ENCODE measurements at places on chromosomes 4 and X. TPM values are rescaled to one million over a fixed set of nuclear protein-coding genes. Genes with fewer than 3 reads are reported as not detected.

DNA sequence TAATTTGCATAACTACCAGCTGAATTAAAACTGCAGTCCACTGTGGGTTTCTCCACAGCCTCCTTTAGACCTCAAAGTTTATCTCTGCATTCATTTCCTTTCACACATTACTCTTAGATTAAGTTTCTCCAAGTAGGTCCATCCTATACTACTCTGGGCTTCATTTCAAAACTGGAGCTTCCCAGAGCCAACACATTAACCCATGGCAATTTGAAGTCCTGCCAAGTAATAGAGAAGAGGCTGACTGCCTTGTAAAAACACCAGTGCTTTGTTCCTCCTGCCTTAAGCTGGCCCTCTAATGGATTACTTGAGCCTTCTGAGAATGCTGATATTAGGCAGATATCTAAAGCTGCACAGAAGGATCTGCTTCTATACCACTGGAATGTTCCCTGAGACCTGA, 997.2 kb upstream of the SLIT2 start:
- no peak for DNase-seq

- DNase-seq = no peak
Measured at GRCh38 chr4:78578674-78579425, 27.3 kb downstream of the ANXA3 start.

GRCh38 chr4:153748378-153748777, 11.4 kb downstream of the RNF175 start:
- peak; percentile 6 for DNase-seq

GRCh38 chrX:17520016-17520615, 145.1 kb downstream of the NHS start:
- DNase-seq = no peak

Gene TCEAL7
- 86.6 TPM for total RNA-seq

Gene UBA6
- 127 TPM for total RNA-seq

Gene PTTG2
- not detected for total RNA-seq

DNA sequence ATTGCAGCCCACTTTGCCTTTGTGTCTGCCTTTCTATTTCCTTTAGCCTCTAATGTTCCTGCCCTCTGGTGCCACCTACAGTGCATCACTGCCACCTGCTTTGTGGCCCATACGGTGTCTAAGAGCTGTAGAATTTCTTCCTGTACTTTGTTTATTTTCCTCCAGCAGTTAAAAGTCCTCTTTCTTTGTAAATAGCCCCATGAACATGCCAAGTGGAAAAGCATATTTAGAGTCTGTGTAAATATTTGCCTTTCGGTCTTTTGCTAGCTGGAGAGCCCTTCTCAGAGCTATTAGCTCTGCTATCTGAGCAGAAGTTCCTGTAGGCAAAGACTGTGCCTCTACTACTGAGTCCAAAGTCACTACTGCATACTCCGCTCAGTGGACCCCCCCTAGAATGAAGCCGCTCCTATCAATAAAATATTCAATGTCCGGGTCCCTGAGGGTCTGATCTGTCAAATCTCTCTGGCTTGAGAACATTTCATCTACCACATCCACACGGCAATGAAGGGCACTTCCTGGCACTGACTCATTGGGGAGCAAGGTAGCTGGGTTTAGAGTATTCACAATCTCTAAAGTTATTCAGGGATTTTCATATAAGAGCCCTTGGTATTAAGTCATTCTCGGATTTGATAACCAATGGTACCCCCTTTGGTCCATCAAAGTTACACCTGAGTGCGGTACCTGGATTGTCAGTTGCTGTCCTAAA, 36.3 kb downstream of the SULT1E1 start:
- no peak for DNase-seq

Gene DCAF4L1
- under 0.01 TPM for total RNA-seq

- DNase-seq = no peak
Measured at GRCh38 chr4:183821076-183821853, 83.8 kb upstream of the STOX2 start.

DNA sequence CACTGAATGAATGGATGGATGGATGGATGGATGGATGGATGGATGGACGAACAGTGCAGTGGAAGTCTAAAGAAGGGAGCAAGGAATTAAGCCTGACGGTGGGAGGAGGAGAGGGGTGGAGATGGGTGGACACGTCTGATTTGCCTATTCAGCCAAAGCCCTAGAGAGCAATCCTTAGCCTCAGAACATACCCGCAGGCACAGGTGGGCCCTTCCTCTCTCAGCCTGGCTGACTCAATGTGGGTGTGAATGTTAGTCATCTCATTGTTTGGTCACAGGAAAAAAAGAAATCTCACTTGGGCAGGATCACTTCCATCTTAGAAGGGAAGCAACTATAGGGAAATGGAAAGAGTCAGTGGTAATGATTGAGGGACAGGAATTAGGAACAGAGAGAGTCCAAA, 165.9 kb downstream of the PJA1 start:
- DNase-seq = no peak

DNA sequence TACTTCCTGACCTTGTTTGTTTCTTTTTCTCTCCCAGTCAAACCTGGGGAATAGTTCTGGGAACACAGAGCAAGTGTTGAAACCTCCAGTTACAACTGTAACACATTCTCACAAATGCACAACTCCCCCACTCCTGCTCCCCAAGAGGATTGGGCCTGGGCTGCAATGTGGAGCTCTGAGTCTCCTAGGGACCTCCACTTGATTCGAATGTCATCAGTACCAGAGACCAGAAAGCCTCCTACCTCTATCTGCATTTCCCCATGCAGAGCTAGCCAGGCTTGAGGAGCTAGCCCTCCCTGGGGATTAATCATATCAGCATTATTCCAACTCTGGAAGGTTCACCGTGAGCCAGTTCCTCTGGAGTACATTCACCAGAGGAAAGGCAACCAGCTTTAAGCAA, 41.7 kb upstream of the CITED1 start:
- DNase-seq = no peak

Gene PNMA3
- total RNA-seq = 11.5 TPM

GRCh38 chr4:152735396-152735859, 44.1 kb downstream of the TIGD4 start:
- DNase-seq = no peak

DNA sequence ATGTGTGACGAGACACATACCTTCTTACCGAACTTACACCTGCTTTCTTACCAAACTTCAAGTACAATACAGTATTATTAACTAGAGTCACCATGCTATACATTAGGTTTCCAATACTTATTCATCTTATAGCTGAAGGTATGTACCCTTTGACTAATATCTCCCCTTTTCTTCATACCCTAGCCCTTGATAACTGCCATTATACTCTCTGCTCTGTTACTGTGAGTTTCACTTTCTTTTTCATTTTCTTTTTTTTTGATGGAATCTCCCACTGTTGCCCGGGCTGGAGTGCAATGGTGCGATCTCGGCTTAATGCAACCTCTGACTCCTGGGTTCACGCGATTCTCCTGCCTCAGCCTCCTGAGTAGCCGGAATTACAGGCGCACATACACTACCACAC, 3.4 kb upstream of the PNMA5 start:
- DNase-seq = no peak

DNA sequence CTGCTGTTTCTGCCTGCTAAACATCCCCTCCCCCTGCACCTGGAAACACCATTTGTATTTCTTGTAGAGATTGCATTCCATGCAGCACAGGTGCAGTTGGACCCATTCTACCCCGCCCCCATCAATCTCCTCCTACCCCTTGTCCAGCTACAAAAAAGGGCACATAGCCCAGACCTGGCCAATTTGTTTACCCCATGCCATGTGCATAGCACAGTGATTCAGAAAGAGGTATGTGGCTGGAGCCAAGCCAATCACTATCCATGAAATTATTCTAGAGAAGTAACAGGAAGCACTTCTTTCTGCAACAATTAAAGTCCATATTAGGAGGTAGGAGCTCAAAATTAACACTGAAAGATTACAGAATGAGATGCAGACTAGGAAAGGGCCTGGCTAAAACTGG, 20.2 kb upstream of the TMEM184C start:
- no peak for DNase-seq

GRCh38 chrX:109346491-109346890, 135.4 kb downstream of the GUCY2F start:
- no peak for DNase-seq

Gene ZXDA
- total RNA-seq = 32.0 TPM

GRCh38 chrX:130916636-130917422, 13.8 kb upstream of the ENOX2 start:
- peak; percentile 1 for DNase-seq

DNA sequence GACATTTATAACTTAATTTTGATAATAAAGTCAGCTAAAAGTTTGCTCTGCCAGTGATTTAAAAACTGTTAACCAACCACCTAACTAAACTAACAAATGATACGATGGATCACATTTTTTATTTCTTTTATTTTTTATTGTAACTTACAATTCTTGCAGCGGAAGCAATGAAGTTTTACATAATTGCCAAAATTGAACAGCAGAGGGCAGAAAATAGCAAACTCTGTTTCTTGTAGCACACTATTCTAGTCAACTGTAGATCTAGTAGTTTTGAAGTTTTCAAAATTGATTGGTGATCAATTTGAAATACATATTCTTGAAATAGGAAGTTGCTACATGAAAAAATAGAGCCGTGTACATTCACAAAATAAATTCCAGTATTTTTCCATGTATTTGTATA, 2.8 kb upstream of the GRIA2 start:
- DNase-seq = no peak

Gene GAGE12H
- total RNA-seq = not detected

DNA sequence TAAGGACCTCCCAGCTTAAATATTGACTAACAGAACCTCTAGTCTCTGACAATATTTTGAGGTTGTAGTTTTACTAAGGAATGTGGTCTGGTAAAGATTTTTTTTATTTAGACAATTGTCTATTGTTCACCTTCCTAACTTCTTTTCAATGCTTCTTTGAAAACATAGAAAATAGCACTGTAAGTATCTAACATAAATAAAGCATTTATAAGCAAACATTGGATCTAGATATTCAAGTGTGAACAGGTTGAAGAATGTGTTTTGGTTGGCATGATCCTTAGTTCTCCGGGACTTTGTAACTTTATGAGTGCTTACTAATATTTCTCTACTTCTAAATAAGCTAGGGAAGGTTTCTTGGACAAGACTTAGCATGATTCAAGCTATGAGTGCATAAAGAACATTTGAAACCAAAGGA, 285.4 kb upstream of the ARSJ start:
- no peak for DNase-seq

GRCh38 chr4:7052923-7053715, 9.9 kb downstream of the TADA2B start:
- DNase-seq = no peak

DNA sequence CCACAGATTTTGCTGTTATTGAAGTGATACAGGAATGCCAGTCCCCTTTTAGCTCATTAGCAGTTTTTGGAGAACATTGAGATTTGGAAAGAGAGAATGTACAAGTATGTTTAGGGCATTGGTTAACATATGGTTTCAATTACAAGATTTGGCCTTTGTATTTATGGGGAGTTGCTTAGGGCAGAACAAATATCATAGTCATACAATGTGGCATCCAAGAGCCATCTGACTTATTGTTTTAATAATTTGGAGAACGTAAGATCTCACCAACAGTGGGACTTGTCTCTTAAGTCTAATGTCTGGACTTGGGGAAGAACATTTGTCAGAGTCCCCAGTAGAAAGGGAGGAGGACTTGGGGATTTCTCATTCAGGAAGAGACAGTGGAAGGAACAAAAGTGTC, 166.1 kb downstream of the STK32B start:
- DNase-seq = no peak

- no peak for DNase-seq
Measured at GRCh38 chrX:103498786-103499185, 20.5 kb downstream of the RAB40A start.
